Right kidney (tissue), 9 donors: ENCODE measurements at places on chromosomes 5 and 9.

DNA sequence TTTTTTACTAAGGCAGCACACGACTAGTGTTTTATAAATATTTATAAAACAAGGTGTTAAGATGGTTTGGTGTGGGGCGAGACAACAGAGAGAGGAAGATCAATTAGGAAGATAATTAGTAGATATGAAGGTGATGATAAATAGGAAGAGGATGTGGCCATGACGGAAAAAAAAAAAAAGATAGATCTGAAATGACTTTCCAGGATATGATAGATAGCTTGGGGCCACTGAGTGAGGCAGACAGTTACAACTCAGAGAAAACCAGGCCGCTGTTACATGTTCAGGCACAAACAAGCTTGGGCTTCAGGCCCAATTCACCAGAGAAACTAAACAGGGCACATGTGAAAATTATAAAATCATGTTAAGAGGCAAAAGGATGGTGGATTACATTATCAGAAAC, 43.2 kb downstream of the KIAA0825 start:
- DNase-seq = no peak

- no peak for DNase-seq
Observed at GRCh38 chr5:18576586-18576985, 942.3 kb downstream of the TAF11L14 start.

- no peak for DNase-seq
Observed at GRCh38 chr5:14438195-14438606, 143.4 kb upstream of the OTULINL start.

GRCh38 chr9:117521293-117521692, 106.4 kb upstream of the ASTN2 start:
- no peak for DNase-seq

DNA sequence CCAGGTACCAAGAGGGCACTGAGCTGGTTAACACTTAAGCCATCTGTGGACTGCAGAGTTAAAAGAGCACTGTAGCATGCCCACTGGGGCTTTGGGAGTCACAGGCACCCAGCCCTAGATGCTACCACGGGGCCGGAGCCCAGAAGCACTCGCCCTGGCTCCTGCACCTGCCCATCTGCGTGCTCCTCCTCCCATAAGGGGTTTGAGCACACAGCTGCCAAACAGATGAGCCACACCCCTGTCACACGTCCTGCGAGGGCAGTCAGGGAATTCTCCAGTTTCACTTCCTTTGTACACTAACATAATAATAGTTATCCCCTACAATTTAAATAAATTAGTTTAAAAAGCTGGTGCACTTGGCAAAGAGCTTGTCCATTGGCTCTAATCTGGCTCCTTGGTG, 4.5 kb upstream of the PCA3 start:
- DNase-seq = no peak

DNA sequence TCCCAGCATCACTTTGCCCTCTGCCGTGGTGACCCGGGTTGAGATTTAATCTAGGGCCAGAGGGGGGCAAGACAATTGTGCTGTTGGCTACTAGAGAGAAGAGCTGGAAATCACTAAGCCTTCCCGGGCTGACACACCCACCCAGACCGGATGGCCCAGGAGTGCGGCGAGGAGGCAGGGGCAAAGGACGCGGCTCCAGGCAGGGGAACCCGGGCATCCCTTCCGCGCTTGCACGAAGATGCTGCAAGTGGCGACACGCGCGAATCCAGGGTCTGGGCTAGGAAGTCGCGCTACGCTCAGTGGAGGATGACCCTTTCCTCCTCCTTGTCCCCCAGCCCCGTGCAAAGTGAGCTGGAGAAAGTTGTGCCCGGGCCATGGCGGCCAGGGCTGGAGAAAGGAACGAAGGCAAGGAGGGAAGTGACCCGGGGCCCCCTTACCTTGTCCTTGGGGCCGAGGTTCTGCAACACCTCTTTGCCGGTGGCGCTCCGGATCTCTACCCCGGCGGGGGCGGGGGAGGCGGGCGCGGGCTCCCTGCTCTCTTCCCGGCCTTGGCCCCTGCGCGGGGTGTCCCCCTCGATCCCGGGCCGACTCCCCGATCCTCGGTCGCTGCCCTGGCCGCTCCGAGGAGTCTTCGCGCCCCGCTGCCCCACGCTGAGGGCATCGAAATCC, 693 bp downstream of the DPYSL3 start:
- no peak for DNase-seq

GRCh38 chr9:4324513-4324912, 24.6 kb upstream of the GLIS3 start:
- no peak for DNase-seq

- peak; percentile 71 for DNase-seq
Observed at GRCh38 chr5:77087484-77088261, 588 bp upstream of the ZBED3 start.

GRCh38 chr5:109350537-109351270, 59.1 kb downstream of the PJA2 start:
- DNase-seq = no peak

- no peak for DNase-seq
Observed at GRCh38 chr5:159951387-159951786, 35.1 kb downstream of the ADRA1B start.

- DNase-seq = peak; percentile 55
Observed at GRCh38 chr5:180126716-180127681, 55.4 kb upstream of the RNF130 start.

DNA sequence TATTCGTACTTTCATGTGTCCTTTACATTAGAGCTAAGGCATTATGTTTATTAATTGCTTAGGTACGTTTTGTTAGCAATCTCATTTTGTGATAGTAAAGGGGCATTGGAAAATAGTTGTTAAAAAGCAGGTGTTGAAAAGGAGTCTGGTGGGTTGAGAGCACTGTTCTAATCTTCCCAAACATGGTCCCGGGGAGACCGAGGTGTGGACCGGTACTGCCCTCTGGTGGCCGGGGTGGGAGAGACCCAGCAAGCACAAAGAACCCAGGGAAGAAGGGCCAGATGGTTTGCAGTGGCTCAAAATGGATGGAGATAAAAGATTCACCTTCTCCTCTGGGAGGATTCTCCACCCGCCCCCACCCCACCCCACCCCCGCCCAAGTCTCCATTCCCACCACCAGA, 26.1 kb downstream of the IDNK start:
- DNase-seq = no peak

- no peak for DNase-seq
Observed at GRCh38 chr5:109855056-109855455, 165.3 kb downstream of the MAN2A1 start.
